LHCN-M2 (cell line): ENCODE measurements at places on chromosomes 4 and X.

DNA sequence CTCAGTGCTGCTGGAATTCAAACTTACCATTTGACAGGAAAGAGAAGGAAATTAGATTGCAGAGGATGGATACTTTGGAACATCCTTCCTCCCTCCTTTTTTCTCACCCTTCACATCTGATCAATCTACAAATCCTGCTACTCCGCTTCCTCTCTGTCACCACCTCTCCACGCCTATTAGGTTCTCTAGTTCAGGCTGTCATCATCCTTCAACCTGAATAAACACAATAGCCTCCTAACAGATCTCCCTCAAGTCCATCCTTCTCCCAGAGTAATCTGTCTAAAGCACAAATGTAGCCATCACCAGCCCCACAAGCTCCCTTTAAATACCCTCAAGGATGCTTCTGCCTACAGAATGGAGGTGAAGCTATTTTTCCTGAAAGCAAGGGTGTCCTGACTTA, 20.0 kb upstream of the SLAIN2 start:
- DNase-seq: no peak

DNA sequence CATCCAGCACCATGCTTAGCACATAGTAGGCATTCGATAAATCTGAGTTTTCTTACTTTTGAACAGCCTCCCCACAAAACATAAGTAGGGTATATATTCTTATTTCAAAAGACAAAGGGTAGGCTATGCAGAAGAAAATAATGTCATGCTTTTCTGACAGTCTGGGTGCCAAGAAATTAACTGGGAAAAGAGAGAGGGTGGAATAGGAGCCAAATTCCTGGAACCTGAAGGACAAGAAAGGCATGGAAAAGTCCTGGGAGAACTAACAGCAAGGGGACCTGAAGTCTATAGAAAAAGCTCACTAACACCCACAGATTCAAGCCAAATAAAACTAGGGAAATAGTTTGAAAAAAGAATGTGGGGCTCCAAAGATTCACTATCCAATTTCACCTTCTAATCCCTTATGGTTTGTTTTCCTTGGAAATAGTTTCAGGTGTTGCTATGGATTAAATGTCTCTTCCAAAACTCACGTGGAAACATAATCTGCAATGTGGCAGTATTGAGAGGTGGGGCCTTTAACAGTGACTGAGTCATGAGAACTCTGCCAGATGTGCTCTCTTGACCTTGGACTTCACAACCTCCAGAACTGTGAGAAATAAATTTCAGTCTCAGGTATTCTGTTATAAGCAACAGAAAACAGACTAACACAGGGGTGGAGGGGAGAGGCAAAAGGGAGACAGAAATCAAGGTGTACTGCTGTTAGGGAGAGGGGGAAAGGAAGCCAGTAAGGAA, 173.3 kb upstream of the ARHGEF9 start:
- DNase-seq: no peak

DNA sequence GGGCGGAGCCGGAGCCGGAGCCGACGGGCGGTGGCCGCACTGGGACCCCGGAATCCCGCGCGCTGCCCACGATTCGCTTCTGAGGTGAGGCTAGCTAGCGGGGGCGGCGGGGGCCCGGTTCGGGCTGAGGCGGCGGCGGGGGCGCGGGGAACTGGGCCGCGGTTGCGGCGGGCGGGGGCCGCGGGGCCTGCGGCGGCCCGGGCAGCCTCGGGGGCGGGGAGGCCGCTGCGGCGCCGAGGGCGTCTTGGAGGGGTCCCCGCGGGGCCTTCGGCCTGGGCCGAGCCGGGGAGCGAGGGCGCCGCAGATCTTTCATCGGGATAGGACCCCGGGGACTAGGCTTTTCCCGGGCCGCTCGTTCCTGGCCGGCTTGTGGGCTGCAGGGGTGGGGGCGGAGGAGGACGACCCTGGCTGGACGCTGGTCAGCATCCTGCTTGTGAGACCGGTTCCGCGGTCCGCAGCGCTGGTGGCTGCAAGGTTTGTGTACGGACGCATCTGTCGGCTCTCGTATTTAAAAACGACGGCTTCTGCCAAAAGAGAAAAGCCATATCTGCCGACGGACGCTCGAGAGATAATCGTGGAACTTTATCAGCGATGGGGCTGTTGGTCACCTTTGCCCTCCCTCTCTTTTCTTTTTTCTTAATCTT, 419 bp downstream of the ADD1 start:
- DNase-seq: peak; percentile 34

GRCh38 chr4:186104890-186105646, 564 bp downstream of the FAM149A start:
- DNase-seq: no peak

GRCh38 chrX:154961947-154962346, 60.6 kb downstream of the F8 start:
- DNase-seq: no peak

- DNase-seq: no peak
Measured at GRCh38 chr4:80321341-80321740, 14.2 kb upstream of the CFAP299 start.
